ENCODE measurements at places on chromosomes 5 and 9.
A peak's percentile ranks its signal among the peaks of the same experiment; 100 is the strongest.

GRCh38 chr9:131656356-131657036 is 83.4 kb downstream of the RAPGEF1 start:
- peak; percentile 95 for DNase-seq

- DNase-seq: no peak
Observed at GRCh38 chr5:78895616-78896015, 89.5 kb downstream of the ARSB start.

DNA sequence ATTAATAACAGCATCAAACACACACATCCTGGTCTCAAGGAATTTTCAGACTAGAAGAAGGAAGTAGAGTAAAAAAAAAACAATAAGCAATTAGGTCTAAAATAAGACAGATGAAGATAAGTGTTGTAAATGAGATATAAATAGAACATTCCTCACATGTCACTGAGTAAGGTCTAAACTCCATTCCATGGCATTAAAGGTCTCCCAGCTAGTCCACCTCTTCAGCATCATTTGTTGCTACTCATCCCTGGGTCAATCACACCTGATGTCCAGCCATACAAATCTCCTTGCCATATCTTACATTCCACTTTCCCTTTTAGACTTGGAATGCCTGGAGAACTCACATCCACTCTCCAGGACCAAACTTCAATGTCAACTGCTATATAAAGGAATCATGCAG is 214.1 kb upstream of the KLF4 start:
- DNase-seq: no peak

DNA sequence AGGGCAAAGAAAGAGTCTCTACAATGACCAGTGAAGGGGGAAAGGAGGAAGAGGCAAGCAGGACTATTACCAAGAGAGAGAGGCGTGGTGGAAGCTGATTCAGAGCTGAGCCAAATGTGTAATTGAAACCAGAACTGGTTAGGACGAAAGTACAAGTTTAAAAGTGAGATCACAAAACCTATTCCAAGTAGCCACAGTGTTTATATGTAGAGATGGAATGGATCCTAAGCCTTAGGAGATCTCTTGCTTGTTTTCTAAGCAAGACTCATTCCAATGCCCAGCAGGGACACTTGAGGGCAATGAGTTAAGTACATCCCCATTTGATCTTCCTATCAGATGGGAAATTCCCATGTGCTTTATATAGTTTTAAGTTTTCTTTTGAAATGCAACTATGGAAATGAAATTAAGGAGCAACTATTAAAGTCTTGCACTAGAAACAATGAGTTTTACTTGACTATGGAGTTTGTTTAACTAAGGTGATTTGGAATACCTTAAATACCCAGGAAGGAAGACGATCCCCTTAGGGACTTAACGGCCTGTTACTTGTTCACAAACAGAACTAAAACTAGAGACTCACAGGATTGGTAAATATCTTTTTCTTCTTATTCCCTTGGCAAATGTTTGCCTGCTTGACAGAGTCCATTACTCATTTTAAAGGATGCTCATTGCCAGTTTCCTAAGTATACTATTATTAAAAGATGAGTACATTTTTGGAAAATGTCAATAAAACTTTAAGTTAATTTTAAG is 51.1 kb upstream of the SNX2 start:
- DNase-seq: no peak

DNA sequence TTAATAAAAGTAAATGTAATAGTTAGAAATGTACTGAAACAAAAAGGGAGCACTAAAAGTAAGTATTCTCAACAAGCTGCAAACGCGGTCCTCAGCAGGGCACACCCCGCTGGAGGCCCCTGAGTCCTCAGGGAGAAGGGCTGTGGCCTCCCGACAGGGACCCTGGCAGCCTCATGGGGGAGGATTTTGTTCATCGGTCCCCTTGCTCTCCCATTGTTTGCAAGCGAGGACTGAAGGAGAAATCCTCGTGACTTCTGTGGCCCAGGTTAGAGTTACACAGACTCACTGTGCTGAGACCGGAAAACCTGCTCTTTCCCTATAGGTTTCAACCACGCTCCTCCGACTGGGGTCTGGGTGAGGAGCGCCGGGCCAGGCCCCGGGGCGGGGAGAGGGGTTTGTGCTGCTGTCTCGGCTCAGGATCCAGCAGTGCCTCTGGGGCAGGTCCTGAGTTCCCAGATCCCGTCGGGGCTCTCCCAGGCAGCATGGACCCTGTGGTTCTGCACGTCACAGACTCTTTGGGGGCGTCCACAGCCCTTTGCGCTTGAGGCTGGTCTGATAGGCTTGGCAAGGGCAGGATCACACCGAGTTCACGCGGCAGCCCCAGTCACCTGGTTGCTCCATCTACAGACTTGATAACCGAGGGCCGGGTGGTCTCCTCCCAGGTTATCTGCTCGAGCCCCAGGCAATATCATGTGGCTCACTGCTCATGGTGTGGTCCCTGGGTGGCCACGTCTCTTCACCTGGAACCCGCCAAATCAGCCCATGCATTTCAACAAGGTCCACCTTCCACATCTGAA is 38.8 kb downstream of the MRPL36 start:
- DNase-seq: no peak

GRCh38 chr9:126164796-126165525 is 161.7 kb upstream of the MVB12B start:
- no peak for DNase-seq

- DNase-seq: no peak
Observed at GRCh38 chr9:34541540-34541939, 18.8 kb upstream of the ENHO start.

DNA sequence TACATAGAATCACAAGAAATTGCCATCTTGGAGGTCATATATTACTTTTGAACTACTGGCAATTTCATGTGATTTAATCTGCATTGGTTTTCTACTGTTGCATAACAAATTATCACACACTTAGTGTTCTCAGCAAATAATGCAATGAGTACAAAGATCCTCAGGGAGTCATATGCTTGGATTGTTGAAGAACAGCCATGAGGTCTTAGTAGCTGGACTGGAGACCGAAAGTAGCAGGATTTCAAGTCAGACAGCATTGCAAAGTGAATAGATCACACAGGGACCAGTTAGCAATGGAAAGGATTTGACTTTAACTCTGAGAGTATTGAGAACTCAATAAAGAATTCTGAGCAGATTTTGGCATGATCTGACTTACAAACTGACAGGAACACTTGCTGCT is 32.2 kb upstream of the FRMD3 start:
- DNase-seq: no peak

DNA sequence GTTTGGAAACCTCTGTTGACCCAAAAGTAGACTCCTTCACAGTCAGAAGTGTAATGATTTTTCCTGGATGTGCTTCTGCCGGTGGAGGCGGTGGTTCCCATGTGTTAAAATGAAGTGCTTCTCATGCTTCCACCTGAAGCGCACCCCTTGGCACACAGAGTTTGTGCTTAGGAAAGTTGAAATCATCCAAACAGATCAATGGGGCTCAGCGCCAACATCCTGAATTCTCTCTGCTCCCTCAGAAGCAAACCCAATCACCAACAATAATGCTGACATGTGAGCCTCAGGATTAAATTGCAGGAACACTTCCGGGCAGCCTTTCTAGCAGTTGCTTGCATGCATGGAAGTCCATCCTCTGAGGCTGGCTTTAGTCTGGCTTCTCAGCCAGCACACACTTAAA is 71.0 kb downstream of the MED10 start:
- DNase-seq: no peak

GRCh38 chr5:72434781-72435437 is 72.3 kb downstream of the ZNF366 start:
- DNase-seq: no peak

- no peak for DNase-seq
Observed at GRCh38 chr5:138985683-138986082, 110.5 kb upstream of the LRRTM2 start.

DNA sequence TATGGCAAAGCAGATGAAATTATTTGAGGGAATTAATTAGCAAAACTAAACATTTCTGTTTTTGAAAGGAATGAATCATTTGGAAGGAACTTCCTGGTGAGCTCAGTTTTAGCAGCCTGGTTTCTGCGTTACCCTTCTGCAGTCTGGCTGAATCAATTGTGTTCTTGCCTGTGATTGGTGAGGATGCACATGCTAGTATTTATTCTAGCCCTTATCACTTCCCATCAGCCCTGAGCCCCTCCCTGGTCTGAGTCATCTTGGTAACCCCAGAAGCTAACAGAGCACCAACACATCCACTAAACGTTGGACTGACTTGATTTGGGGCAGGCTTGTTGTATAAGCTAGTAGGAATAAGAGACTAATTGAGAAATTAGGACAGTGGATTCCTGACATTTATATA is 6.6 kb downstream of the TJP2 start:
- no peak for DNase-seq
